Ovary (tissue), 10 donors: ENCODE measurements at places on chromosomes 6 and 20. TPM values are rescaled to one million over a fixed set of nuclear protein-coding genes. Genes with fewer than 3 reads are reported as not detected.

GRCh38 chr20:40630099-40630498 lies 58.9 kb downstream of the MAFB start:
- no peak overlapping the region for H3K27ac ChIP-seq
- no peaks in the 10 kb centered on the region for H3K27me3 ChIP-seq
- no peak for DNase-seq
- H3K4me3 ChIP-seq: no peak overlapping the region

DNA sequence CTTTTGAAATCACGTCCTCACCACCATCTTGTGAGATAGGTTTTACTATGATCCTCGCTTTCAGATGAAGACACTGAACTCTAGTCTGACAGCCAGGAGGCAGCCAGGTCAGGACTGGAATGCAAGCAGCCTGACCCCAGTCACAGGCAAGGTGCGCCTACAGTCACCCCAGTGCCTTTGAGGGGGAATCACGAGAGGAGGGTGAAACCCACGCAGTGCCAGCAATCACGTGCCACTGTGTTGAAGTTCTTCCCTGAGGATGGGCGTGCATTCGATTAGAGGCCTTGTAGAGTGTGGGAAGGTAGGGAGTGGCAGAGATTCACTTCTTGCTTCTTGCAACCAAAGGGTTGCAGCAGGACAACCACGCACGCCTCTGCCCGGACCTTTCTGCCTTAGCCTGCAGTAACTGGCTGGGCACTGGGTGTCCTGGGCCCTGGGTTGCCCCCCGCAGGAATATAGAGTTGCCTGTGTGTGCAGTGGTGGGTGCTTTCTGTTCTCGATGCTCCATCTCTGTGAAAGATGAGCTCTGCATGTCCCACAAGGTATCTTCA lies 33.7 kb upstream of the IRF4 start:
- H3K27ac ChIP-seq: no peak overlapping the region
- no peaks in the 10 kb centered on the region for H3K36me3 ChIP-seq
- H3K4me3 ChIP-seq: no peak overlapping the region
- no peaks in the 10 kb centered on the region for H3K4me1 ChIP-seq
- H3K27me3 ChIP-seq: no peaks in the 10 kb centered on the region
- DNase-seq: no peak

DNA sequence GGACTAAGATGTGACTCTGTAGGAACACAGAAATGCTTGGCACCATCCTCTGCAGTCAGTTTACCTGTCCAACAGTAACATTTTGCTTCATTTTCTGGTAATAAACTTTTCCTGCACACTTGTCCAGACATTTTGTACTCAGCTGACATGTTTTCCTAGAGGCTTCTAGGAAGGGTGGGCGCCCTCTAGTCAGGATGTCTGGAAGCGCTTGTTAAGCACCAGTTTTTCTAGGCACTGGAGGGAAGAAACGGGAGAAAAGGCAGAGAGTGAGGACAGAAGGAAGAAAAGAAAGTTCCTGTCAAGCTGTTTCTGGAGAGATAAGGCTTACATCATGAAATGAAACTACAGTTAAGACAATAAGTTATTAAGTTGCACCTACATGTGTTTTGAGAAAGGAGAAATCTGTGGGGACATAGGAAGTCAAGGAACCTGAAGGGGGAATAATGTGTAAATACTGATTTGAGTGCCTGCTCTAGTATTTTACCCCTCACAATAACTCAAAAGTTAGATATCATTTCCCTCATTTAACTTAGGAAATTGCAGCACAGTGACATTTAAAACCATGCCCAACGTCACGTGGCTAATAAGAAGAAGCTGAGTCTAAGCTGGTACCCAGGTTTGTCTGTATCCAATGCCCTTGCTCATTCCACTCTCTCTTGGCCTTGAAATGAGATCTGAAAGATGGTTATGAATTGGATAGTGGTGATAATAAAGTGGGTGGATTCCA lies 42.7 kb upstream of the TNFRSF21 start:
- no peaks in the 10 kb centered on the region for H3K4me1 ChIP-seq
- no peak overlapping the region for H3K4me3 ChIP-seq
- no peak overlapping the region for H3K27ac ChIP-seq
- no peaks in the 10 kb centered on the region for H3K36me3 ChIP-seq
- H3K27me3 ChIP-seq: no peaks in the 10 kb centered on the region
- DNase-seq: no peak

DNA sequence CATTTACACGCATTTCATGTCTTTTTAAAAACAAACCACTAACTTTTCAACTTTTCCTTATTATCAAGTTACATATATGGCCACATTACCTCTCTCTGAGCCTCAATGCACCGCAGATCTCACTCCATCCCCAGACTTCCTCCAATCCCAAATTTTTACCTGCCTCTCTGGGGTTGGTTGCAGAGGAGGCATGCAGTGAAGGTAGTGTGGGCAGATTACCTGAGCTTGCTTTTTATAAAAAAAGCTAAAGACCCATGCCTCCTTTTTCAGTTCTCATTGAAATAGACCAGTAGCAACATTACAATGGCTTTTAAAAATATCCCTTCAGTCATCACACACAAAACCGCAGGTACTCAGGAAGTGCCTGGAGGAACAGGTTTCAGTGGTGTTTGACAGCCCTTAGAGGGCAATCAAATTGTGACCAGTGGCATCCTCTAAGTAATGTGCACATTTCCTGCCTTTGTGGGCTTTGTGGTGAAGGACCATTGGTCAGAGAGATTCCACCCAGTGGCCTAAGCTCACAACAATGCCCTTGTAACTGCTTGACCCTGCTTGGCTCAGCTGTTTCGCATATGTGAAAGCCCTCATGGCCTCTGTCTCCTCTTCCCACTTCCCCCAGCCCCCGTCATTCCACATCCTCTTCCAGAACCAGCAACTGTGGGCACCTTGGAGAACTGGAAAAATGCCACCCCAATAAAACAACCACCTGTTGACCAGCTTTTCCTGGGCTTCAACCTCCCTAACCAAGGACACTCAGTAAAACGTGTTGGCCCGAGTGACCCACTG lies 30.2 kb upstream of the IL17A start:
- H3K27ac ChIP-seq: no peak overlapping the region
- DNase-seq: no peak
- H3K4me3 ChIP-seq: no peak overlapping the region
- no peaks in the 10 kb centered on the region for H3K36me3 ChIP-seq

- DNase-seq: no peak
- H3K36me3 ChIP-seq: peaks cover 4% of the 10 kb centered on the region
- H3K4me1 ChIP-seq: no peaks in the 10 kb centered on the region
- no peaks in the 10 kb centered on the region for H3K27me3 ChIP-seq
- H3K4me3 ChIP-seq: no peak overlapping the region
Observed at GRCh38 chr20:62907384-62908317, 18.7 kb downstream of the DIDO1 start.

DNA sequence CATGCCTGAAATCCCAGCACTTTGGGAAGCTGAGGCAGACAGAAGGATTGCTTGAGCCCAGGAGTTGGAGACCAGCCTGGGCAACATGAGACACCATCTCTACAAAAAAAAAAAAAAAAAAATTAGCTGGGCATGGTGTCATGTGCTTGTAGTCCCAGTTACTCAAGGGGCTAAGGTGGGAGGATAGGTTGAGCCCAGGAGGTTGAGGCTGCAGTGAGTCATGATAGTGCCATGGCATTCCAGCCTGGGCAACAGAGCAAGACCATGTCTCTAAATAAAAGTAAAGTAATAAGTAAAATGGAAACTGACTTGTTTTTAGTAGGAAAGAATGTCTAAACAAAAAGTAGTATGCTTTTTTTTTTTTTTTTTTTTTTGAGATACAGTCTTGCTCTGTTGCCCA lies 240.7 kb downstream of the ARID1B start:
- no peaks in the 10 kb centered on the region for H3K36me3 ChIP-seq
- H3K4me1 ChIP-seq: peaks cover 15% of the 10 kb centered on the region
- DNase-seq: no peak
- no peak overlapping the region for H3K4me3 ChIP-seq

DNA sequence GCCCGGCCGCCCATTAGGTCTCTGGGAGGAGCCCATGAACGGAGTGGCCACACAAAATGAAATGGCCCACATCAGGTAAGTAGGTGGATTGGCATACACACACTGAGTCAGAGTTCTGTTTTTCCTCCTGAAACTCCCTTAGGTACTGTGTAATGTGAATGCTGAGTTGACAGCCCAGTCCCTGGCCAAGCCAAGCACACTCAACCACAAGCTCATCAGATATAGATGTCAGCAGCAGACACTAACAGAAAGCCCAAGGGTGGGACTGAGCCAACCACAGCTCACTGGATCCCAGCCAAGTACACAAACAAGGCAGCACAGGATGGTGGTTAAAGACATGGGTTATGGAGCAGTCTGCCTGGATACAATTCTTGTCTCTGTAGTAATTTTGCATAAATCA lies 403.4 kb downstream of the GJA1 start:
- H3K27ac ChIP-seq: no peak overlapping the region
- no peak for DNase-seq
- H3K4me3 ChIP-seq: no peak overlapping the region
- no peaks in the 10 kb centered on the region for H3K36me3 ChIP-seq
- no peaks in the 10 kb centered on the region for H3K27me3 ChIP-seq
- no peaks in the 10 kb centered on the region for H3K4me1 ChIP-seq

DNA sequence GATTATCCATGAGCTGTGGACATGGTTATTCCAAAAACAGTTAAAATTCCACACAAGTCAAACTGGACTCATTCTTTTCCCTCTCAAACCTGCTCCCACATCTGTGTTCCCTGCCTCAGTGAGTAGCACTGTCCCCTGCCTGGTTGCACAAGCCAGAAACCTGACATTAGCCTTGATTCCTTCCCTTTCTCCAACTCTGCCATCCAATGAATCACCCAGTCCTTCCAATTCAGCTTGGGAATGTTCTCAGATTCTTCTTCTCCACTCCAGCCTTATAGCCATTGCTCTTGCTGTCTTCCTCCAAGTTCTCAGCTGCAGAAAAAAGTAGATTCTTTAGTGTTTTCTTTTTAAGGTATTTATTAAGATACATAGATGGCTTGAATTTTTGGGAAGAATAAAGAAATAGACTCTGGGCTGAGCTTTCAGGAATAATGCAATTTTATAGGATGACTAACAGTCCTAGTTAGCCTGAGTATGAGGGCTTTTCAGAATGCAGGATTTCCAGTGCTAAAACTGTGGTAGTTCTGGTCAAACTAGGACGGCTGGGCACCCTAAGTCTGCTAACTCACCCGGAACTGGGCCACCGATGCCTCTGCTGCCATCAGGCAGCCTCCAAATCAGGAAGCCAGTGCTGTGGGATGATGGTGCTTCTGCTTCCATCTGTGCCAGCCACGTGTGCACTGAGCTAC lies 18.2 kb upstream of the SASH1 start:
- DNase-seq: no peak
- no peaks in the 10 kb centered on the region for H3K27me3 ChIP-seq
- H3K4me3 ChIP-seq: no peak overlapping the region

DNA sequence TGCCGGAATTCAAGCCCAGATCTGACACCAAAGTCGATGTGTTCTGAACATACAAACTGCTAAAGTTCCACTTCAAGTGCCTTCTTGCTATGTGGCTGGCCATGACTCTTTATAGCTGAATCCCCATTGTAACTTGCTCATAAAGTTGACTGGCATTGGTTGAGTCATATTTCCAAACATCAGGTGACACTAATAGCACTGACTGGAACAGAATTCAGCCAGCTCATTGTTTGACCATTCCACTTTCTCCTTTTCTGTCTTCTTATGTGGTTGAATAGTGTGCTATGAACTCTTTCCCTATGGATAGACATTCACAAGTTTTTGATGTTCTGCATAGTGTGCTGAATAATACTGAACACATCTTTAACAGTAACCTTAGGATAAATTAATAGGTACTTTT lies 266.2 kb upstream of the ZFP64 start:
- DNase-seq: no peak
- H3K4me1 ChIP-seq: no peaks in the 10 kb centered on the region
- no peaks in the 10 kb centered on the region for H3K36me3 ChIP-seq

GRCh38 chr20:46267108-46268105 lies 40.9 kb downstream of the CDH22 start:
- H3K36me3 ChIP-seq: no peaks in the 10 kb centered on the region
- DNase-seq: no peak
- H3K4me1 ChIP-seq: no peaks in the 10 kb centered on the region
- no peaks in the 10 kb centered on the region for H3K27me3 ChIP-seq
- H3K4me3 ChIP-seq: no peak overlapping the region

GRCh38 chr6:116631379-116631990 lies 15.2 kb downstream of the RSPH4A start:
- DNase-seq: peak; percentile 48
- H3K27me3 ChIP-seq: no peaks in the 10 kb centered on the region
- peaks cover 4% of the 10 kb centered on the region for H3K4me1 ChIP-seq
- no peaks in the 10 kb centered on the region for H3K36me3 ChIP-seq
- H3K4me3 ChIP-seq: no peak overlapping the region

GRCh38 chr20:34954904-34955230 lies 739 bp downstream of the GSS start:
- no peaks in the 10 kb centered on the region for H3K27me3 ChIP-seq
- H3K4me1 ChIP-seq: no peaks in the 10 kb centered on the region
- DNase-seq: no peak
- H3K27ac ChIP-seq: peak overlapping the region; percentile 86

DNA sequence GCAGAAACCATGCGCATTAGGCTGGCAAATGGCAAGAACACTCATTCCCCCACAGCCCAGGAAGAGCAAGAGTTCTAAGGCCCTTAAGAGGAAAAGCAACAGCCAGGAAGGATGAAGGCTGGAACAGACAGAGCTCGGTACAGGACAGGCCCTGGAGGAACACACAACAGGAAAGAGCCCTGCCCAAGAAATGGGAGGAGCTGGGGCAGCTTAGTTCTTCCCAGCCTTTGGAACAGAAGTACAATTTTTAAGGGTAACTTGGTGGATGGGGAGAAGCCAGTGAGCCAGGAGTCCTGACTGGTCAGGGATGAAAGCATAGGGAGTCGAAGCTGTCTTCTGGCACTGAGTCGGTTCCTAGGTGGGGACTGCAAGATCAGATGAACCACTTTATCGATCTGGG lies 32.4 kb downstream of the OR2B2 start:
- H3K27me3 ChIP-seq: no peaks in the 10 kb centered on the region
- no peak overlapping the region for H3K4me3 ChIP-seq
- no peaks in the 10 kb centered on the region for H3K36me3 ChIP-seq

DNA sequence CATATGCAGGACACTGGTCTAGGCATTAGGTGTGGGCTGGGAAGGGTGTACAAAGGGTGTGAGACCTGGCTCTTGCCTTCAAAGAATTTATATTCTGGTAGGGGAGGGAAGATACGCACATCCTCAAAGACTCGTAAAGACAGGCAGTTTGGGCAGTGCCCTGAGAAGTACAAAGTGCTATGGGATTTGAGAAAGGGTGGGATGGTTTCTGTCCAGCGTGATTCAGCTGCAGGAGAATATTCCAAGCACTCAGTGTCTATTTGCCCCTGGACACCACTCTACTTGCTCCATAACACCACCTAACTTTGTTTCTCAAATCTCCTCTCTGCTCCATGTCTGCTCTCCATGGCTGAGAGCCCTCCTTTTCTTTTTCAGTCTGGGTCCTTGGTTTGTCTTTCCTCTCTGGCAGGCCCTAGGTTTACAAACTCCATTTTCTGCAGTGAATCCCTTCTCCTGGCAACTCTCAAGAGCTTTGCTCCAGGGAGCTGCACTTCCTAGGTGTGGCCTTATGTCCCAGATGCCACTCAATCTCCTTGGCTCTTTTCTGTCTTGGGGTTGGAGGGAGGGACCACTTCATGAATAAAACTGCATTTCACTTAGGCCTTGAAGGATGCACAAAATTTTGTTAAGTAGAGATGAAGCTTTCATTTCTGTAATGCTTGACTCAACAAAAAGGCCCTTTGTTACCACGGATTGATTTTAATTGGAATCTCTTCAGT lies 310.4 kb downstream of the CLIC5 start:
- H3K27ac ChIP-seq: no peak overlapping the region
- no peaks in the 10 kb centered on the region for H3K27me3 ChIP-seq
- DNase-seq: no peak

Gene RIN2
- total RNA-seq: 22.2 TPM

Gene MYB
- total RNA-seq: 7.0 TPM

Gene LINC00237
- not detected for total RNA-seq

Gene OTOR
- not detected for total RNA-seq

Gene MYLK4
- total RNA-seq: 0.67 TPM

Gene LTB
- total RNA-seq: 1.8 TPM

Gene PI16
- 0.30 TPM for total RNA-seq
